Thymus (tissue), 14 donors: ENCODE measurements at places on chromosomes 11 and 22. TPM values are rescaled to one million over a fixed set of nuclear protein-coding genes. Genes with fewer than 3 reads are reported as not detected.

- DNase-seq: no peak
Observed at GRCh38 chr11:34161812-34162492, 56.5 kb downstream of the NAT10 start.

DNA sequence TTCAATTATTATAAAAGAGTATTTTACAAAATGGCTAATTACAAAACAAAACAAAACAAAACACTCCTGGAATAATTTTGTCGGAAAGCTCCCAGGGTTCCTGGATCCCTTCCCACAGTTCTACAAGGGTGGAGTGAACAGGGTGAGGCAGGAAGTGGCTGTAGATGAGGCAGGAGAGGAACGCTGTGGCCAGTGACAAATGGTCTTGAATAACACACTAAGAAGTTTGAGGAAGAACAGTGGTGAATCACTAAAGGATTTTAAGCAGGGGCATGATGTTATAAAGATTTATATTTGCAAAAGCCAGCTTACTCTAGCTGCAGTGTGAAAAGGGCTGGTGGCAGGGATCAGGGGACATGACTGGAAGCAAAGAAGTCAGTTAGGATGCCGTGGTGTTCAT is 33.8 kb upstream of the APOA1 start:
- DNase-seq: no peak

AMOTL1 gene
- 31.8 TPM for total RNA-seq

DNA sequence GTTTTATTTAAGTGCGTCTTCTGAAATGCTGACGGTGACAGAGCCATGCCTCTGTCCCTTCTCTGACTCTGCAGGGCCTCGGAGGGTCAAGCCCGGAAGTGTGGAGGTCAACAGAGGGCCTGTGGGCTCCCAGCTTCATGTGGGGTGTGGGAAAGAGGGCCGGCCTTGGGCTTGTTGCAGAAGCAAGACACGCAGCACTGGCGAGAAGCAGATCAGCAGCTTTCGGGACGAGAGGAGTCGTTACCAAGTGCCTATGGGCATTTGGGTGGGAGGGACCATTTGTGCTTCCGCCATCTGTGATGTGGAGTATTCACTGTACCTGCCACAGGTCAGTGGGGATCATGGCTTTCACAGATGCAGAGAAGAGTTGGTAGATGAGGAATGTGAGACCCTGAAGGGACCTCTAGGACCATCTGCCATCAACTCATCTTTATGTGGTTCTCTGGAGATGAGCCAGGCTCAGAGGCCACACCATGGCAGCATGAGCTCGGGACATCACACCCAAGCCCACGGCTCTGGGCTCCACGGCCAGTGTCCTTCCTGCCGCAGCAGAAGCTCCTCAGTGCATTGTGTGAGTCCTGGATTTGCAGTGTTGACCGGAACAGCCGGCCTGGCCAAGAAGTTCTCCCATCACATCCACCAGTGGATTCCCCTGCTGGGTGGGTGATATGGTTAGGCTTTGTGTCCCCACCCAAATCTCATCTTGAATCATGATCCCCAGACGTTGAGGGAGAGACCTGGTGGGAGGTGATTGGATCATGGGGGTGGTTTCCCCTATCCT is 590.7 kb downstream of the TBC1D22A start:
- DNase-seq: no peak

GRCh38 chr11:112881461-112881860 is 79.8 kb upstream of the NCAM1 start:
- DNase-seq: no peak

DNA sequence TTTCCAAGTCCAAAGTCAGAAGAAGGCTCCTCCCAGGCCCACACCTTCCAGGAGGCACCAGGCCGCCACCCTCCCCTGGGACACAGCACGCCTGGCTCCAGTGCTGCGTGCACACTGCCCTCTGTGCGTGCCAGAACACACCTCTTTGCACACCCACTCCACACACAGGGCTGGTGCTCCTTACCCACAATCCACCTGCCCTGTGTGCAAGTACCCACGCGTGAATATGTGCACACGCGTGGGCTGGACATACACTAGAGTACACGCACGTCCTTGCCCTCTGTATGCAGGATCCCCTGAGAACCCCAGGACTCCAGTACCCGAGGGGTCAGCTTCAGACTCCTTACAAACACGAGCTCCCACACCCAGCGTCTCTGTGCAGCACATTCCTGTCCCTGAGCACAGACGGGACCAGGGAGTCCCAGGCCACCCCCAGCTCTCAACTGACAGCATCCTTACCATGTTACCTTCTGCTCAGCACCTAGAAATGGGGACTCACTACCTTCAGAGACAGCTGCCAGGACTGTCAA is 2.8 kb downstream of the DUSP8 start:
- no peak for DNase-seq

DNA sequence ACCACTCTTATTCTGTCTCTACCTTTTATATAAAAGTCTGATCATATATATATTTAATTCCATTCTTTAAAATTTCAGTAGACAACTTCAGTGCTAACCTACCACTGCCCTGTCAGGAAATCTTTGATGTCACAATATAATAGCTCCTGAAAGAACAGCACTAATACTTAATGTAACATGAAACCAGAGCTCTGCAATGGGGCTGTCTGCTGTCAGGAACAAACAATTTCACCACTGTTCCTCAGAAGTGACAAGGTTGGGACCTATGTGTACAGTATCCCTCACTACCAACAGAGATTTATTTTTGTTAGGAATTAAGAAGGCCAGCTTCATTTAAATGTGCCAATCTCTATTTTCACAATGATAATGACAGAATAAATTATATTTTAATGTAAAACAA is 165.5 kb upstream of the C11orf58 start:
- no peak for DNase-seq

DEFB131B gene
- total RNA-seq: not detected

OR52N4 gene
- 0.09 TPM for total RNA-seq

LDHA gene
- 581 TPM for total RNA-seq

DNA sequence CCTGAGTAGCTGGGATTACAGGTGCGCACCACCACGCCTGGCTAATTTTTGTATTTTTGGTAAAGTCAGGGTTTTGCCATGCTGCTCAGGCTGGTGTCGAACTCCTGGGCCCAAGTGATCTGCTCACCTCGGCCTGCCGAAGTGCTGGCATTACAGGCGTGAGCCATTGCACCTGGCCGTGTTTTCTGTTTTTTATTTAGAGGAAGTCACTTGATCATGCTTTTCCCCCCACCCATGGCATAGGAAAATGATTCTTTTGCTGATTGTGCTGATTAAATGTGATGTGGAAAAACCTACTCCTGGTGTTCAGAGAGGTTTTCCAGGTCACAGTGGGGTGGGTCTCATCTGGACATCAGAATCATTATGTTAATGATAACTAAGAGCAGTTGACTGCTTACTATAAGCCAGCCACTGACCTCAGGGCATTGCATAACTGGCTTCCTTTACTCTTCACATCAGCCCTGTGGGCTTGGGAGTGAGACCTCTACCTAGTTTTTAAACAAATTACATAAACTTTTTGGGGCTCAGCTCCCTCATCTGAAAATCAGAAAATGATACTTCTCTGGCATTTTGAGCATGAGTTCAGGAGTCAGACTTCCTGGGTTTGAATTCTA is 71.0 kb downstream of the PTPRJ start:
- DNase-seq: no peak
